ENCODE measurements at places on chromosomes 6 and 20. TPM values are rescaled to one million over a fixed set of nuclear protein-coding genes. Genes with fewer than 3 reads are reported as not detected.

GRCh38 chr20:6719369-6719721 is 48.1 kb upstream of the BMP2 start:
- H3K27me3 ChIP-seq = no peaks in the 10 kb centered on the region
- H3K27ac ChIP-seq = no peak overlapping the region

DNA sequence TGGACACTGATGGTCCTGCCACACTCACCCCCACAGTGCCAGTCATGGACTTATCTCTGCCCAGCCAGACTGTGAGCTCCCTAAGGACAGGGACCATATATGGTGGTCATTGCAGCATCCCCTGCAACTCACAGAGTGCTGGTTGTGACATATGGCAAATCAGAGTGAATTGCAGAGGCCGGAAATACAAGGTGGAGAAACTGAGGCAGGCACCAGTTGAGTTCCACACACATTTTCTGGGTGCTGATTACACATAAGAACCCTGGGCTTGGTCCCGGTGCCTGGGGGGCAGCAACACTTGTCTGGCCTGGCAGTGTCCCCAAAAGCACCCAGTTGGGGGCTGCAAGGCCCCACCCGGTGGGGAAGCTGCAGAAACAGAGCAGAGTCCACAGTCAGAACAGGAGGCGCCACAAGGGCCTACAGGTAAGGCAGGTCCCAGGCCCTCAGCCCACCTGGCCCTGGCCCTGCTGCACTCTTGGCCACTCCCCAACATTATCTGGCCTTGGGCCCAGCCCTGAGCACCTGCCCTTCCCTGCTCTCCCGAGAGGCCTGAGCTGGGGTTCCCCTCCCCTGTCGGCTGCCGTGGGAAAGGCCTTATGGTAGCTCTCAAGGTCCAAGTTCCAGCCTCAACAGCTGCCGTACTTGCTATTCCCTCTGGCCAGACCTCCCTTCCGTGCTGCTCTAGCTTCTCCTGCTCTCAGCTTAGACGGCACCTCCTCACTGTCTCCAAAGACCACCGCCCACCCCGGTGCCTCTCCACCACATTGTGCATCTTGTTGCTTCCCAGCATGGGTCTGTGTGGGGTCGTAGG is 140.8 kb upstream of the PTPN1 start:
- no peak for DNase-seq
- no peak overlapping the region for H3K27ac ChIP-seq
- no peaks in the 10 kb centered on the region for H3K27me3 ChIP-seq

DNA sequence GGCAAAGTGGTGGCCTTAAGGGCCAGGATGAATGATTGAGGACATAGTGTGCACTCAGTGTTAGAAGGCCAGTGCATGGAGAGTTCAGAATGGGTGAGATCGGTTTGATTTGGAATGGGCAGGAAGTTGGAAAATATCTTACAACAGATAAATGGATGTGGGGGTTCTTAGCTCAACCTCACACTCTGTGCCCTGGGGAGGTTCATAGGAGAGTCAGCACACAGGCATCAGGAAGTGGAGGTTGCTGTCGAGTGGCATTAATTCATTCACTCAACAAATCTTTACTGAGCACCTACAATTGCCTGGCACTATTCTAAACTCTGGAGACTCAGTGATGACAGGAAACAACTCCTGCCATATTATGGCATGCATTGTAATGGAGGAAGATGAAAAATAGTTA is 313.7 kb upstream of the SUPT3H start:
- no peaks in the 10 kb centered on the region for H3K36me3 ChIP-seq
- H3K27me3 ChIP-seq = peaks cover 2% of the 10 kb centered on the region
- H3K4me3 ChIP-seq = no peak overlapping the region
- H3K4me1 ChIP-seq = no peaks in the 10 kb centered on the region
- DNase-seq = no peak

GRCh38 chr20:6295867-6296256 is 173.0 kb upstream of the FERMT1 start:
- H3K36me3 ChIP-seq = no peaks in the 10 kb centered on the region
- no peaks in the 10 kb centered on the region for H3K4me1 ChIP-seq
- H3K27ac ChIP-seq = no peak overlapping the region
- no peaks in the 10 kb centered on the region for H3K27me3 ChIP-seq

GRCh38 chr6:158279615-158280014 is 32.6 kb upstream of the TULP4 start:
- no peak overlapping the region for H3K27ac ChIP-seq
- no peak overlapping the region for H3K4me3 ChIP-seq
- H3K4me1 ChIP-seq = peaks cover 14% of the 10 kb centered on the region

DNA sequence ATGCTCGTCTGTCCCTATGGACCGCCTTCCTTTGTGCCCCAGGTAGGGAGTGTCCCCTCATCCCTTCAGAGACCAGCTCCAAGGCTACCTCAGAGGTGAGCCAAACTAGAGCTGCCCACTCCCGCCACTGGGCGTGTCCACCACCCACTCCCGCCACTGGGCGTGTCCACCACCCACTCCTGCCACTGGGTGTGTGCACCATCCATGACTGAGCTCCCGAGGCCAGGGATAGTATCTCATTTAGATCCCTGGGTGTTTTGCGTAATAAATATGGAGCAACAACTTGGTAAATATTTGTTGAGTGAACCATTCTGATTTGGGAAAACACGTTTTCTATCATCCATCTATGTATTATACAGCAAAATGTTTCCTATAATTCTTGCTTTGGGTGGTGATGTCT is 68.8 kb downstream of the ZBTB2 start:
- H3K4me3 ChIP-seq = no peak overlapping the region
- H3K36me3 ChIP-seq = no peaks in the 10 kb centered on the region
- H3K27me3 ChIP-seq = no peaks in the 10 kb centered on the region
- no peak for DNase-seq

DNA sequence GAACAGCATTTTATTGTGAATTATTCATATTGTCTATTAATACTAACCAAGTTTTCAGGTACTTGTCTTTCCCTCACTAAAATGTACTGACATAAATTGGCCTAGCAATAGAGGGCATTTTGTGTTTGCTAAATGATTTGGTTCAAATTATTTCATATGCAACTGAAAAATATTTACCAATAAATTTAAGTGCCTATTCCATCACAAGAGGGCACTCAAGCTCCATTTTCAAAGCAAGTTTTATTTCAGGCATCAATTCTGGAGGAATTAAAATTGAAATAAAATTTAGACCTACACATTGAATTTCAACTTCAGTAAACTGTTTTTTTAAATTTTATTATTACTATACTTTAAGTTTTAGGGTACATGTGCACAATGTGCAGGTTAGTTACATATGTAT is 114.3 kb upstream of the SYNCRIP start:
- H3K4me1 ChIP-seq = no peaks in the 10 kb centered on the region
- no peak overlapping the region for H3K4me3 ChIP-seq
- H3K36me3 ChIP-seq = no peaks in the 10 kb centered on the region
- H3K27me3 ChIP-seq = no peaks in the 10 kb centered on the region

DNA sequence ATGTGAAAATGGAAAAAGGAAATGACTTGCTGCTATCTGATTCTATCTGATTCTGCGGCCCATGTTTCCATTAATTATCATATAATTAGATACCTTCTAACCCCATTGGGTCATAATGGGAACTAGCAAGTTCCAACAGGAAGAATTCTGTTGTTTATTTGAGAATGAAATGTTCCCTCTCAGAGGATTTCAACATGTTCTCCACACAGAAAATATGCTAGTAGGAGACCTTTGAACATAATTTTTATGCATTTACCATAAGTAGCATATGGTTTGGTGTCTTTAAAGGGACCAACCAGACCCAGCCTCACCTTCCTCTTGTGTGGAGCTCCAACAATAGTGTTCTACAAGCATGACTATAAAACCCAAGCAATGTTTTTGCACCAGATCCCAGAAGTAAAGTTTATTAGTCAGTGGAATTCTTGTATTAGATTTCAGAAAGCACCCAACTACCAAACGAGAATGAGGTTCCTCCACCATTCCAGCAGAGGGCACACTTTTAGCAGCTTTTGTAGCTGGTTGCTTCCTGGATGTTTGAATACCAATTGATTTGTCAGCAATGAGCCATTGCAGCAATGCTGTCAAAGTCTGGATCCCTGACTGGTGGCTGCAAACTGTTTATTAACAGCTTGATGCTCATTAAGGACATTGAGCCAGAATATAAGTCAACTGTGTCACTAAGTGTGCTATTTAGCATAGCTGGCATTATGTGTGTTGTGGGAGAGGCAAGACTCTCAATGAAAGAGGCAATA is 143.6 kb upstream of the GJE1 start:
- DNase-seq = no peak
- H3K36me3 ChIP-seq = no peaks in the 10 kb centered on the region
- no peaks in the 10 kb centered on the region for H3K27me3 ChIP-seq
- no peak overlapping the region for H3K4me3 ChIP-seq
- H3K4me1 ChIP-seq = no peaks in the 10 kb centered on the region

DNA sequence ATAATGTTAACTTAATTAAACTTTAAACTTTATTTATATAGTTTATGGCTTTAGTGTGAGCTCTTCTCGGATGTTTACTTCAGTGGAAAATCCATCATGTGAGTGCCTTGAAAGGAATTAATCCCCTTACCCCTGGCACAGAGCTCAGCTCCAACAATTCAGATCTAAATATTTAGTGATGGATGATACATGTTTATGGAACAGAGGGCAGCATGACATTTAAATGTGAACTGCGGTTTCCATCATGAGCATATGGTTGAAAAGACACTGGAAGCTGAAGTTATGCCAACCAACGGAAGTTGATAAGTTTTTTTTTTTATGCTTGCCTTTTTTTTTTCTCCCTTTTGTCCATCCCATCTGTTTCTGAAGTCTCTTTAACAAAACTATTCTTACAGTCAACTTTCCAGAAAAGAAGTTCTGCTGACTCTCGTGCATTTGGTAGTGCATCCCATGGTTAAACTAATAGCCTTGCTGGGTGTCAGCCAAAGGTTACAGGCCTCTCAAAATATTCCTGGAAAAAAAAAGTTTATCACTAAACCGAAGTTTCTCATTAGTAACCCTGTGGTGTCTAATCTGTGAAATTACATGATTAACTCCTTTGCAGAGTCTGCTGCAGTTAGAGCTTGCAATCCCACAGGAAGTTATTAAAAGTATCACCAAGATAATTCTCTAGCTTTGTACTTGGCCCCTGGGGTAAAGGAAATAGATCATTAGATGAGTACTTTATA is 243.9 kb upstream of the TCF21 start:
- no peaks in the 10 kb centered on the region for H3K27me3 ChIP-seq
- no peaks in the 10 kb centered on the region for H3K4me1 ChIP-seq
- H3K4me3 ChIP-seq = no peak overlapping the region
- H3K36me3 ChIP-seq = no peaks in the 10 kb centered on the region

DNA sequence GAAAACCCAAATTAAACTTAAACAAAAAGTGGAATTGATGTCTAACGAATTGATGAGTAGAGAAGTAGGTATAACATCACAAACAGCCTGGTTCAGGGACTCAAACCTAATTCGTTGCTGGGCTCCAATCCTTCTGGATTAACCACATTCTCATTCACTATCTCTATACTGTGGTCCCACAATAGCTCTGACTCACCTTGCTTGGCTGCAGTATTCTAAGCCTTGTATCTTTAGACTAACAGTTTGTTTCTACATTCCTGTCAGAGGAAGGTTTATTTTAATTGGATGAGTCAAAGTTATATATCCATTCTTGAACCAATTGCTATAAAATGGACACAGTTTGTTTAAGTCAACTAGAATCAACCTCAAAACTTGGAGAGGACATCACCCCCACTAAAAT is 530.5 kb upstream of the PTCHD4 start:
- H3K27ac ChIP-seq = no peak overlapping the region
- H3K27me3 ChIP-seq = no peaks in the 10 kb centered on the region
- no peak overlapping the region for H3K4me3 ChIP-seq

GRCh38 chr6:140174524-140174923 is 800.1 kb upstream of the CITED2 start:
- no peak overlapping the region for H3K4me3 ChIP-seq
- H3K27me3 ChIP-seq = no peaks in the 10 kb centered on the region
- H3K4me1 ChIP-seq = no peaks in the 10 kb centered on the region
- H3K36me3 ChIP-seq = no peaks in the 10 kb centered on the region
- DNase-seq = no peak

- no peak overlapping the region for H3K27ac ChIP-seq
- H3K4me1 ChIP-seq = no peaks in the 10 kb centered on the region
- H3K27me3 ChIP-seq = peaks cover 27% of the 10 kb centered on the region
- H3K4me3 ChIP-seq = no peak overlapping the region
- H3K36me3 ChIP-seq = no peaks in the 10 kb centered on the region
Measured at GRCh38 chr6:107730106-107730505, 94.0 kb downstream of the SCML4 start.

DNA sequence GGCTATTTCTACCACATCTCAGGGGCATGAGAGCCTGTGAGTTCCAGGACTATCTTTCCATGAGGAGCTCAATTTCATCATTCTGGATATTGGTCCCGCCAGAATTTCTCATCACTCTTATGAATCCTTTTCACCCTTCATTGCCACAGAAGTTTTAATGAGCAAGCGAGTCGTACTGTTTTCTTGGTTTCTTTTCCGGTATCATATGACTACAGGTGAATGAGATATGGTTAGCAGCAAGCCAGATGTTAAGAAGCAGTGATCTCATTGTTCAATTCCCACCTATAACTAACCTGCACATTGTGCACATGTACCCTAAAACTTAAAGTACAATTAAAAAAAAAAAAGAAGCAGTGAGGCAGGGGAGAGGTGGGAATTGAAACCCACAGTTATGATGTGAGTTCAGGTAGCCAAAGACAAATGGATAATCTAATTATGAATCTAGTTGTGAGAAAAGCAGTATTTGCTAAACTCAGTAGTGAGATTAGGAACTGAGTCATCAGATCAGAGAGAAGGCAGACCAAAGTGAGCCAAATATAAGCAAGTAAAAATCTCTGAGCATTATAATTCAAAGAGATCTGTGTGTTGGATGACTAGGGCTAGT is 78.0 kb upstream of the ELOVL5 start:
- H3K4me1 ChIP-seq = no peaks in the 10 kb centered on the region
- H3K4me3 ChIP-seq = no peak overlapping the region
- H3K36me3 ChIP-seq = no peaks in the 10 kb centered on the region
- no peak overlapping the region for H3K27ac ChIP-seq
- H3K27me3 ChIP-seq = no peaks in the 10 kb centered on the region

DNA sequence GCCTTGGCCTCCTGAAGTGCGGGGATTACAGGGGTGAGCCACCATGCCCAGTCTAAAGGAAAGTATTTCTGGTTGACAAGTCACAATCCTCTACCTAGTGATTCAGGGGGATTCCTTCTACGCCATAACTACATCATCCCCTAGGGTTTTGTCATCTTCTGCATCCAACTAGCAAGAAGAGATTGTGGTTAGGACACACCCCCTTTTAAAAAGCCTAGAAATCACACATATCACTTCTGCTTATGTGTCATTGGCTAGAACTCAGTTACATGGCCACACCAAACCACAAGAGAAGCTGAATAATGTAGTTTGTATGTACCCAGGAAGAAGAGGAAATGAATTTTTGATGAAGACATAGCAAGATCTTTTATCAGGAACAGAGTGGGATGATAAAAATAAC is 14.7 kb upstream of the CHD6 start:
- no peaks in the 10 kb centered on the region for H3K27me3 ChIP-seq
- H3K27ac ChIP-seq = no peak overlapping the region
- no peak for DNase-seq

GRCh38 chr6:138944412-138944811 is 43.6 kb downstream of the REPS1 start:
- no peak overlapping the region for H3K27ac ChIP-seq
- no peak overlapping the region for H3K4me3 ChIP-seq
- H3K36me3 ChIP-seq = peaks cover 41% of the 10 kb centered on the region
- H3K4me1 ChIP-seq = peaks cover 8% of the 10 kb centered on the region

The ADGRB3 gene
- 2.2 TPM for total RNA-seq

The SPEF1 gene
- total RNA-seq = not detected

The TMEM151B gene
- 0.15 TPM for total RNA-seq
